Progenitor cell of endocrine pancreas (in vitro differentiated cells): ENCODE measurements at places on chromosomes 11 and 22. TPM values are rescaled to one million over a fixed set of nuclear protein-coding genes. Genes with fewer than 3 reads are reported as not detected.

CCND1 gene
- total RNA-seq, result 409 and 437 TPM in 2 replicates

DNA sequence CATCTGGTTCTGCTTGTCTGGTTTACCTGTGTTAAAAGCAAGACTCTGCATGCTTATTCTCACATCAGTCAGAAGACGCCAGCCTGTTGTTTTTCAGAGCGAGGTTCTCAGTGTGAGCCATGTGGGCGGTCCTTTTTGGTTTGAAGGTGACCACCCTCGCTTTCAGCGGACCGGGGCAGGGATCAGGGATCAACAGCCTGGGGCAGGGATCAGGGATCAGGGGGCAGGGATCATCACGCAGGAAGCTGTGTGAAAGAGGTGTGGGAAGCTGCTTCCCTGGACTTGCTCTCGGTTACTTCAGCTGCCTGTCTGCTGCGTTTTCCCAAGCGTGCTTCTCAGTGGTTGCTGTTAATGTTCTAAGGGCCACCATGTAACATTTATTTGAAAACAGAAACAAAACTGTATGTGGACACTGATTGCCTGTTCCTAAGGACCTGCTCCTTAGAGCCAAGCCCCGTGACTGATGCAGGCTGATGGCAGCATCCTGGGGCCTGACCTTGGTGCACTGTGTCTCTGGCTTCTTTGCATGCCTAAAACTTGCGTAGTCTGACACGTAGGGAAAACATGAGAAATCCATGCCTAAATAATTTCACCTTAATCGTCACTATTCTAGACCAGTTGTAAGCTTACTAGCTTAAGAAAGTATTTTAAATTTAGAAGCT, 146.9 kb downstream of the ATXN10 start:
- DNase-seq, result no peak
- H3K27ac ChIP-seq, result no peak overlapping the region
- H3K4me1 ChIP-seq, result peaks cover 17% of the 10 kb centered on the region
- H3K4me3 ChIP-seq, result no peak overlapping the region
- no peaks in the 10 kb centered on the region for H3K27me3 ChIP-seq
- H3K36me3 ChIP-seq, result peaks cover 22% of the 10 kb centered on the region

DGAT2 gene
- 1.2 and 1.4 TPM in 2 replicates for total RNA-seq

- no peaks in the 10 kb centered on the region for H3K4me1 ChIP-seq
- H3K36me3 ChIP-seq, result peaks cover 15% of the 10 kb centered on the region
- no peak overlapping the region for H3K27ac ChIP-seq
- H3K4me3 ChIP-seq, result no peak overlapping the region
Observed at GRCh38 chr11:106271086-106271485, 193.6 kb downstream of the AASDHPPT start.

- no peak overlapping the region for H3K4me3 ChIP-seq
- H3K27me3 ChIP-seq, result no peaks in the 10 kb centered on the region
- H3K27ac ChIP-seq, result no peak overlapping the region
Observed at GRCh38 chr11:107050121-107050520, 31.8 kb upstream of the GUCY1A2 start.

DNA sequence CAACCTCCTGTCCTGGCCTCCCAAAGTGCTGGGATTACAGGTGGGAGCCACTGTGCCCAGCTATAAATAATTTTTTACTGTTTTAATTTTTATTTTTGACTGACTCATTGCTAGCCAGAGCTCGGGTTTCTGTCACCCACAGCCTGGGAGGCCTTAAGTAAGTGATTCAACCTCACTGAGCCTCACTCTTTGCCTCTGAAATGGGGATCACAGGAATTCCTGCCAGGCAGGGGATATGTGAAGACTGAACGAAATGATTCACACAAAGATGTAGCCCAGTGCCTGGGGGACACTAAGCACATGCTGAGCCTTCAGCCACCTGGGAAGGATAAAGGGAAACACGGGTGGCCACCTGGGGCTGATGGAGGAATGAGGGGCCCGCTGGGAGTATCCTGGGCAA, 3.8 kb upstream of the LRRC74B start:
- peaks cover 22% of the 10 kb centered on the region for H3K27me3 ChIP-seq
- peaks cover 9% of the 10 kb centered on the region for H3K4me1 ChIP-seq
- no peak for DNase-seq
- H3K27ac ChIP-seq, result no peak overlapping the region
- H3K4me3 ChIP-seq, result no peak overlapping the region
